Stimulated activated CD4-positive, alpha-beta T cell treated with anti-CD3 and anti-CD28 coated beads, Interleukin-1b, Interleukin-23, amount 100 ng/mL, for 4 hours (primary cell): ENCODE measurements at places on chromosomes 4 and X.

- no peak for DNase-seq
Observed at GRCh38 chrX:49309401-49309981, 6.0 kb downstream of the GAGE10 start.

DNA sequence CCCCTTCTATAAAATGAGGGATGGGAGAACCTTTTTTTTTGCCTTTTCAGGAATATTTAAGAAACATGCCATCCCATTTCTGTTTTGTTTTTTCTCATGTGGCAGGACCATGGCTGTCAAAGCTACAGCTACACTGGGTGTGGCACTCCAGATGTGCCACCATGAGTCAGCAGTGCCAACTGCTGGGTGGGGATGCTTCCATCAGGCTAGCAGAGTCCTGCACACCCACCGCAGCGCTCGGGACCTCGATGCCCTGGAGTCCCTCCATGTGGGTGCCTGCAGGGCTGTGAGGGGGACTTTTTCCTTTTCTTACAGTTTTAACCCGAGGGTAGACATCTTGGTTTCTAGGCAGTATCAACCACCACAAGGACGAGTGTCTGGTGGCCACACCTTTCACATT lies 352.6 kb downstream of the NR3C2 start:
- no peak for DNase-seq

DNA sequence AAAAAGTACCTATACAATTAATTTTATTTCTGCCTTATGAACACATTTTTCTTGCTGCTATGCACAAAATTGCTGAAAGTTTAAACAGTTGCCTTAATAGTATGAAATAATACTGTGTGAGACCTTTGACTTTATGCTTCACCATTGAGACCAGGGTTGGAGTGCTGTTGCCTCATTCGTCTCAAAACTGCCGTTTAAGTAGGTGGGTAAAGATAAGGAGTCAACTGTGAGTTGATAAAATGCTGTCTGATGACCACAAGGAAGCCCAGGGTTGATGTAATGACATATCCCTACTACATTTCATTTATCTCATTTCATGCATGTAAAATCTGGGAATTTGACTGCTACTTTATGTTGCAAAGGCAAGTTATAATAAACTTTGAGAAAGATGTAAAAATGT lies 23.4 kb downstream of the STK26 start:
- no peak for DNase-seq

DNA sequence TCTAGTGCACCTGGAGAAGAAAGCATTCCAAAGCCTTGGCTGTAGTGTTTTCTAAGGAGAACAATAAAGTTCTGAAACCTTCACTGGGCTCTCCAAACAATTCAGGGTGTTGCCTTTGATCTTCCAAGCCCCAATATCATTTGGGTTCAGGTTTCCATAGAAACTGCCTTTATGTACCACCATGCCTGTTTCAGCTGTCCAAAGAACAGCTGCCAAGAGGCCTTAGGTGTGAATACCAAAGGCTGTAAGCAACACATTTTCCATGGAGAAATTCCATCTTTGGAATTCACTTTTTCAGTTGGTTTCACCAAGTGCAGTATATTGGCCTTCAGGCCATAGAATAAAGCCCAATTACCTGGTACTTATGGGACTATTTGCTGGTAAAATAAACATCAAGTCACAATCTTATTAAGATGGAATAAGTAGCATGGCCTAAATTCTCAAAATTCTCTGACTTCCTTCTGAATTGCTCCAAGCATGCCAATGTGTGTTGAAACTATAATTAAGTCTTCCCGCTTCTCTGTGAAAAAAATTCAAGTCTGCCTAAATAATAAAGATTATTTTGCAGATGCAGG lies 61.9 kb downstream of the COX18 start:
- no peak for DNase-seq

- DNase-seq = no peak
Observed at GRCh38 chr4:48902266-48902665, 4.3 kb downstream of the OCIAD2 start.
